ENCODE measurements at places on chromosomes 5 and 9. TPM values are rescaled to one million over a fixed set of nuclear protein-coding genes. Genes with fewer than 3 reads are reported as not detected.

ZFYVE16 gene
- polyA plus RNA-seq, result 15.5 TPM

DOLK gene
- 45.0 TPM for polyA plus RNA-seq

TUSC1 gene
- 10.9 TPM for polyA plus RNA-seq

NTRK2 gene
- polyA plus RNA-seq, result 3.4 TPM

DNA sequence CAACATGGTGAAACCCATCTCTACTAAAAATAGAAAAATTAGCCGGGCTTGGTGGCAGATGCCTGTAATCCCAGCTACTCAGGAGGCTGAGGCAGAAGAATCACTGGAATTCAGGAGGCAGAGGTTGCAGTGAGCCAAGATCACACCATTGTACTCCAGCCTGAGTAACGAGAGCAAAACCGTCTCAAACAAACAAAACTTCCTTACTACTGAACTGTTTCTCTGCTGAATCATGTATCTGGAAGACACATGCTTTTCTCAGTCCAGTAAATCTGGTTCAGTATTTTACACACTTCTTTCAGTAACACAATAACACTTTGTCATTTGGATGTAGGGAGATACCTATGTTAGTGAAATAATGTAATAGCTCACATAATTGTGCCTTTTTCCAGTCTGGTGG lies 7.9 kb downstream of the TRMT10B start:
- DNase-seq, result no peak

GRCh38 chr5:138092301-138092700 lies 8.5 kb downstream of the WNT8A start:
- DNase-seq, result no peak

- DNase-seq, result peak; percentile 58
These were observed 73.5 kb downstream of the WWC1 start for GRCh38 chr5:168364750-168365550.

DNA sequence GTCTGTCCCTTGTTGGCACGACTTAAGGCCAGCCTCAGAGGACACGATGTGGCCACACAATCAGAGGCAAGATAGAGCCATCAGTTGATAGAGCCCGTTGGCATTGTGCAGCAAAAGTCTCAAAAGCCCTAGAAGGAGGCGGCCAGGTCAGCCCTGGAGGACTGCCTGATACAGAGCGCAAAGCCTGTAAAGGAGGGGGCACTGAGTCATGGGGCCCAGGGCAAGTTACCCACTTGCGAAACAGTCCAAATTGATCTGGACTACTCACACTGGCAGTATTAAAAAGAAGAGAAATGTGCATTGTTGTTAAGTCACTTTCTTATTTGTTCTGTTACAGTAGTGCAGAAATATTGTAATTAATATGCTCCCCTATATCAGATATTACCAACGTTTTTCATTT lies 51.5 kb downstream of the KLF9 start:
- DNase-seq, result no peak

GRCh38 chr5:123515904-123516303 lies 3.9 kb downstream of the CSNK1G3 start:
- no peak for DNase-seq

GRCh38 chr5:81787474-81788242 lies 36.8 kb upstream of the SSBP2 start:
- peak; percentile 41 for DNase-seq
